ENCODE measurements at places on chromosomes 1 and 21. TPM values are rescaled to one million over a fixed set of nuclear protein-coding genes. Genes with fewer than 3 reads are reported as not detected.

Gene ADGRB2
- polyA plus RNA-seq, result 1.2 TPM

Gene RBP7
- polyA plus RNA-seq, result 139 TPM

Gene SLX9
- 14.1 TPM for polyA plus RNA-seq

Gene KCNJ15
- 2.9 TPM for polyA plus RNA-seq

Gene CFAP74
- 0.22 TPM for polyA plus RNA-seq

Gene ATP13A2
- 14.2 TPM for polyA plus RNA-seq

Gene COL8A2
- 0.18 TPM for polyA plus RNA-seq

Gene KIRREL1
- polyA plus RNA-seq, result 3.5 TPM

Gene C1orf94
- polyA plus RNA-seq, result not detected

Gene GJA8
- polyA plus RNA-seq, result not detected

Gene CFH
- 6.4 TPM for polyA plus RNA-seq

Gene AMIGO1
- polyA plus RNA-seq, result 2.5 TPM

Gene LPAR3
- 0.03 TPM for polyA plus RNA-seq

Gene CYP4B1
- polyA plus RNA-seq, result 47.8 TPM

Gene GIPC2
- polyA plus RNA-seq, result 2.2 TPM

Gene CCDC181
- 0.30 TPM for polyA plus RNA-seq

Gene ARF1
- polyA plus RNA-seq, result 357 TPM

Gene TGFBR3
- 71.2 TPM for polyA plus RNA-seq

Gene EFNA1
- polyA plus RNA-seq, result 56.9 TPM

Gene SYT6
- polyA plus RNA-seq, result 1.7 TPM

Gene ACOT11
- polyA plus RNA-seq, result 2.4 TPM

Gene GPBP1L1
- 31.8 TPM for polyA plus RNA-seq

Gene TEX50
- not detected for polyA plus RNA-seq

Gene DLGAP3
- polyA plus RNA-seq, result 0.22 TPM

Gene LCE2C
- polyA plus RNA-seq, result not detected

Gene XCL1
- 0.15 TPM for polyA plus RNA-seq

Gene PTGS2
- 30.0 TPM for polyA plus RNA-seq

Gene TNFSF4
- 1.2 TPM for polyA plus RNA-seq

Gene ZNF695
- 0.18 TPM for polyA plus RNA-seq

Gene FASLG
- not detected for polyA plus RNA-seq

Gene APCS
- not detected for polyA plus RNA-seq

Gene IL12RB2
- polyA plus RNA-seq, result 0.46 TPM

Gene OR2T11
- not detected for polyA plus RNA-seq

Gene PRDM16
- polyA plus RNA-seq, result 3.6 TPM

Gene CRABP2
- 0.45 TPM for polyA plus RNA-seq

Gene HMCN1
- polyA plus RNA-seq, result 3.8 TPM

Gene RCSD1
- polyA plus RNA-seq, result 2.2 TPM

Gene OR2AK2
- polyA plus RNA-seq, result not detected

Gene C8A
- not detected for polyA plus RNA-seq

Gene DNAI4
- 1.1 TPM for polyA plus RNA-seq

Gene RPF1
- polyA plus RNA-seq, result 27.6 TPM

Gene GUCA2B
- polyA plus RNA-seq, result 1.5 TPM

Gene IPP
- polyA plus RNA-seq, result 5.3 TPM

Gene FAM76A
- polyA plus RNA-seq, result 3.3 TPM

Gene WLS
- 20.1 TPM for polyA plus RNA-seq

Gene OR6N1
- not detected for polyA plus RNA-seq

Gene DIPK1A
- polyA plus RNA-seq, result 9.3 TPM

Gene GSTM5
- 5.8 TPM for polyA plus RNA-seq
